ENCODE measurements at places on chromosomes 16 and 17. TPM values are rescaled to one million over a fixed set of nuclear protein-coding genes. Genes with fewer than 3 reads are reported as not detected.

The TEX19 gene
- 0.48 TPM for total RNA-seq

The NHLRC4 gene
- total RNA-seq, result 1.1 TPM

The PMFBP1 gene
- 4.1 TPM for total RNA-seq

The CCL1 gene
- not detected for total RNA-seq

The DRC3 gene
- total RNA-seq, result 2.6 TPM

The KRTAP1-1 gene
- not detected for total RNA-seq

The SPATA22 gene
- not detected for total RNA-seq

All from endodermal cell (in vitro differentiated cells).